Renal cortical epithelial cell (primary cell): ENCODE measurements at places on chromosomes 5 and 9. TPM values are rescaled to one million over a fixed set of nuclear protein-coding genes. Genes with fewer than 3 reads are reported as not detected.
A peak's percentile ranks its signal among the peaks of the same experiment; 100 is the strongest.

GRCh38 chr5:178931846-178932760 is 8.9 kb upstream of the ZNF454 start:
- DNase-seq: no peak

The SPATA31E1 gene
- not detected in 2 replicates for total RNA-seq

GRCh38 chr5:172919525-172920446 is 39.4 kb upstream of the RPL26L1 start:
- no peak for DNase-seq

GRCh38 chr5:168123631-168124528 is 167.6 kb upstream of the WWC1 start:
- peak; percentile 42 for DNase-seq

- no peak for DNase-seq
Measured at GRCh38 chr5:5551499-5551898, 129.0 kb downstream of the ICE1 start.

DNA sequence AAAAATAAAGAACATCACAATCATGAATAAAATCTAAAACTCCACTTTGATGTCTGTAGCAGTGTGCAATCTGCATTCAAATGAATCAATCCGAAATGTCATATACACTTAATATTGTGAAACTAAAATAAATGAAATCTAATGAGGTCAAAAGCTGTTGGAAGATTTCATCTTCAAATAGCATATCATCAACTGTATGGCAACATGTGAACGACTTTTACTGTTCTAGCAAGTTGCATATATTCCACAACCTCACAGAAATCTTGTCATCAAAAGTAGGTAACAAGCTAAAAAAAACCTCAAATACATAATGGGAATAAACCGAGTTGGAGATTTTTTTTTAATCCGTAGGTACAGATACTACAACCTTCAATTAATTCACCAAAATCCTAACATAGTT is 1.2 kb downstream of the PTBP3 start:
- no peak for DNase-seq

- DNase-seq: no peak
Measured at GRCh38 chr5:64632251-64632650, 58.1 kb upstream of the SHISAL2B start.

The C5orf58 gene
- total RNA-seq: not detected in 2 replicates

DNA sequence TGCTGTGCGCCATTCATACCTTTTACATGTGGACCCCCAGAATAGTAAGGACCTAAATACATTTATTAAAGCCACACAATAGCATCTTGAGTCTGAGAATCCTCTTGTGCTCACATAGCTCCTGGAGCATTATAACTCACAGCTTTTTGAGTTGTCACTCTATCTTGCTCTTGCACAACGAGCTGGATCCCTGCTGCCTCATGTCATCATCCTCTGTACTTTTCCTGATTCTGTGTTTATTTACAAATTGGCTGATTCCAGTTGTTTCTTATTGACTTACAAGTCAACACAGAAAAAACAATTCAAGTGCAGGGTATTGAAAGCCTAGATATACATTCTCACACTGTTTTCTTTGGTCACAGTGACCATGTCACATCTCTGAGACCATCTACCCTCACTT is 112.9 kb downstream of the SLC1A3 start:
- DNase-seq: no peak

The FAT2 gene
- 0.17 and 0.89 TPM in 2 replicates for total RNA-seq

- peak; percentile 51 for DNase-seq
Measured at GRCh38 chr9:107158321-107158720, 124.8 kb upstream of the RAD23B start.

The MOCS2 gene
- total RNA-seq: 38.6 and 46.7 TPM in 2 replicates

The OBP2B gene
- total RNA-seq: not detected in 2 replicates

DNA sequence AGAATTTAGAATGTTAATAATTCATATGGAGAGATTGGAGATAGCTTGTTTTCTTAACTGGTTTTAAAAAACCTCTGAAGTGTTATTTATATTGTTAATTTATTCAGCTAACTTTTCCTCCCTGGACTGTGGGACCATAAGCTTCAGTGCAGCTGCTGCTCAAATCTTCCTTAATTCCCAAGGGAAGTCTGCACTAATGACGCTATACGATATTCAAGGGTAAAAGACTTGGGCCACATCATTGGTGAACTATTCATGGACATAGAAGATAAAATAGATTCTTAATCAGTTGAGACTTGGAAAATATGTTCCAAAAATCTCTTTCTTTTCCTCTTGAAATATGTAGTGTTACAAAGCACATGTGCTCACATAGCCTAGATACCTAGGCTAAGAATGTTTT is 31.1 kb upstream of the GAS1 start:
- no peak for DNase-seq

The PCAT7 gene
- 0.30 and 1.0 TPM in 2 replicates for total RNA-seq

DNA sequence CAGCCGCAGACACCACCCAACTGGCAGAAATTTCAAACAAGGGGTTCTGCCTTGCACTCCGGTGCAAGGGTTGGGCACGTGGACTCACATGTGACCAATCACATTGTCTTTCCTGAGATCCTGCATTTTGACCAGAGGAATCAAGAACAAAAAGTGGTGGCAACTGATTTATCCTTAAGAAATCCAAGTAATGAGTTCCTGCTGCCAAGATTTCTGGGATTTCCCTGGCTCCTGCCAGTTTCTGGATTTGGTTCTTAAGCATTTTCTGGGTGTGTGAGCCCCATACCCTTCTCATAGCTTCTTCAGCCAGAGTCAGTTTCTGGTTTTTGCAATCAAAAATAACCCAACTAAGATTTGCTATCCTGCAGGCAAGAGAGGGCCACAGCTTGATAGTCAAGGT is 17.4 kb upstream of the KCNIP1 start:
- peak; percentile 25 for DNase-seq

The PCA3 gene
- total RNA-seq: 0.05 TPM in 1 of 2 replicates, not detected in the other

DNA sequence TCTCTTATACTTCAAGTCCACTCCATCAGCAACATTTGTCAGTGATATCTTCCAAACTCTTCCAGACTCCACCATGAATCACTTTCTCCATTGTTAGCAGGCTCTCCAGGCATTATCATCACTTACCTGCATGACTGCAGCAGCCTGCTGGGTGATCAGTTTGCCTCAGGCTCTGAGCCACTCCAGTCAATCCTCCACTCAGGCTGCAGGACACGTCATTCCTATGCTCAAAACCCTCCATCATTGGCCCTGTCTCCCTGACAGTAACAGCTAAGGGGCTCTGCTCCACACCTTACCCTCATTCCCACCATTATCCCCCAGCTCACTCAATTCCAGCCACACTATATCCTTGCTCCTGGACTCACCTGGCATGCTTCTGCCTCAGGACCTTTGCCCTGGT is 10.7 kb downstream of the DIRAS2 start:
- no peak for DNase-seq
